ENCODE measurements at places on chromosomes 7 and 10. TPM values are rescaled to one million over a fixed set of nuclear protein-coding genes. Genes with fewer than 3 reads are reported as not detected.

DNA sequence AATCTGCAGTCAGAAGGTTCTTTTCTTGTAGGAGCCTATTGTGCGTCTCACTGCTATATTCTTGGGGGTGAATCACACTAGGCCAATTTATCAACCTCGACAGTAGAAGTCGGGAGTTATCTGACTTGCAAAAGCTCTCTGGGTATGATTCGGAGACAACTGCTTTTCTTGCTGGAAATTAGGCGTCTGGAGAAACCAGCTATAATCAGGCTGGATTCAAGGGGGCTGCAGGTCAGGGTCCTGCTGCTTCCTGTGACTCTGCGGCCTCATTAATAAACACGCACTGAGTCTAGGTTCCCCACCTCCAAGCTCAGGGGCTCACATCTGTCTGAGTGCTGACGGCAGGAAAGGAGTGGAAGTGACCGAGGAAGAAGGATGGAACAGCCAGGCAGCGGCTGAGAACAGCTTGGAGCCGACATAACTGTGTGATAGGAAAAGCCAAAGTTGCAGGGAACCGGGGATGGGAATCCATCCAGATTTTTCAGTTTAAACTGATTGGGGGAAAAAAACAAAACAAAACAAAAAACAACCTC lies 184.6 kb downstream of the FANK1 start:
- H3K4me3 ChIP-seq = peak overlapping the region; percentile 22
- no peaks in the 10 kb centered on the region for H3K27me3 ChIP-seq
- no peaks in the 10 kb centered on the region for H3K36me3 ChIP-seq
- peak overlapping the region; percentile 5 for H3K27ac ChIP-seq

Gene SPDYE16
- 3.6 TPM for total RNA-seq

Gene SIRT1
- total RNA-seq = 9.5 TPM

Gene FRAT2
- total RNA-seq = 4.6 TPM

Measured in uterus (tissue), 4 donors.